NCI-H1436 treated with DMSO at 0.1 percent for 48 hours (cell line): ENCODE measurements at places on chromosomes 6 and 20.

- no peak for DNase-seq
These were observed 46.8 kb downstream of the PCNA start for GRCh38 chr20:5072756-5073659.

DNA sequence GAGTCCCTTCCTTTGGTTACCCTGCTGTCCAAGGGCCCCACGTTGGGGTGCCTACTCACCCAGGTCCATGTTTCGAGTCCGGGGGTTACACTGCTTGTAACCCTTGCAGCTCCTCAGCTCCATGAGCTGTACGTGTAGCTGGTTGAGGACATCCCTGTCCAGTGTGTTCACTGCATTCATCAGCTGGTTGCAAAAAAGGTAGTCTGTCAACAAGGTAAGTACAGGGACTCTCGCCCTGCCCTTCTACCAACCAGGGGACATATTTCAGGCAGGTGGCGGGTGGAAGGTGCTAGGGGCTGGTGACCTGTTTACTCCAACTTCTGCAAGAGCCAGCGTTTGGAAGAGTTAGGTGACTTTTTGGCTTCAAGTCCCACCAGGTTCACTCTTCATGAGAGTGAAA, 123.6 kb downstream of the SULF2 start:
- DNase-seq = no peak

GRCh38 chr20:25136056-25136455, 54.1 kb upstream of the VSX1 start:
- DNase-seq = no peak

DNA sequence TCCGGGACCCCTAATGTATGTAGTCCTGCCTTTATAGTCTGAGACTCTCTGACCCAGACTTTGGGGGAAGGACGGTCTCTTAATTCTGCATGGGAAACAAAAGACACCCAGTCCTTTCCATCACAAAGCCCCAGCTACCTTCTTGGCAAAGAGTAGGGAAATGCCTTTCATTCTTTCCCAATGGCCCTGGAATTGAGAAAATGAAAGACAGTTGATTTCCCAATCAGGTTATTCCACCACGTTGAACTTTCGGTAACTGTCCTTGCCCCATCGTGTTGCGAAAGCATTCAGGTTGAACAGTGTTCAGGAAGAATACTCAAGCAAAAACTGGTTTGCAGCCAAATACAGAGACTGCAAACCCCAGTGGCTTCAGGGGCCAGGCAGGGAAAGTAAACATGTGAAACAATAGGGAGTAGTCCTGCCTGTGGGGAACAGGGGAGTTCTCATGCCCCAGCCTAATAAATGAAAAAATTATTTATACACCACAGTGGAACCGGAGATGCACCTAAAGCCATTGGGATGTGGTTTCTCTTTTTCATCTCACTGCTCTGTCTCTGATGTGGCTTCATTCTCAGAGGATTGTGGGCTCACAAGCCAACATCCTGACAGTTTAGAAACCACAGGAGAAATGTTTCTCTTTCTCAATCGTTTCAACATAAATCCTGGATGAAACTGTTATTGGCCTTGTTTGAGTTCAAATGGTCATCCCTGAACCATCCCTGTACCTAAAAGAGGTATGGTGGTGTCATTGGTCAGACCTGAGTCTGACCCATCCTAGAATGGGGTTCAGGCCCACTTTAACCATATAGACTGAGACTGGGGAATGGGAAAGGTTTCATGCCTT, 44.2 kb upstream of the SLC9A8 start:
- DNase-seq = no peak

- DNase-seq = no peak
These were observed 85.4 kb downstream of the HFE start for GRCh38 chr6:26172608-26172968.

GRCh38 chr20:63309261-63310071, 16.5 kb downstream of the COL20A1 start:
- no peak for DNase-seq

- DNase-seq = no peak
These were observed 61.0 kb upstream of the CDH4 start for GRCh38 chr20:61191096-61191495.

GRCh38 chr6:80608881-80609280, 502.4 kb downstream of the BCKDHB start:
- no peak for DNase-seq

GRCh38 chr20:51727872-51728271, 40.3 kb downstream of the ATP9A start:
- DNase-seq = no peak

DNA sequence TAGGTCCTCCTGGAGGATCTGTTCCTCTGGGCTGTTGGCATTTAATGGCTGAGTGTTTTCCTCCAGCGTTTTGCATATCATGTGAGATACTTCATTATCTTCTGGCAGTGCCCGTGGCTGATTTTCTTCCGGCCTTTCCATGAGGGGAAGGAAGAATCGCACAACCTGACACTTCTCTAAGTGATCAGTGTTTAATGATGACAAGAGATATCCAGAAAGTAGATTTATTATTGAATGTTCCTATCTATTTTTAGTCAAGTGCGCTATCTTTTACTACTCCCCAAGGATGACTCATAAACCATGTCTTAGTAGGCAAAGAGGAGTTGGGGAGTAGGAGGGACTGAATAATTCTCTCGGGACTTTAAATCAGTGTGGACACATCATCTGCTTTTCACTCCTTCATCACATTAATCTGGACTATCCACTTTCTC, 149.7 kb downstream of the PLCB4 start:
- DNase-seq = no peak

- no peak for DNase-seq
These were observed 41.4 kb upstream of the BEND6 start for GRCh38 chr6:56913285-56914074.

DNA sequence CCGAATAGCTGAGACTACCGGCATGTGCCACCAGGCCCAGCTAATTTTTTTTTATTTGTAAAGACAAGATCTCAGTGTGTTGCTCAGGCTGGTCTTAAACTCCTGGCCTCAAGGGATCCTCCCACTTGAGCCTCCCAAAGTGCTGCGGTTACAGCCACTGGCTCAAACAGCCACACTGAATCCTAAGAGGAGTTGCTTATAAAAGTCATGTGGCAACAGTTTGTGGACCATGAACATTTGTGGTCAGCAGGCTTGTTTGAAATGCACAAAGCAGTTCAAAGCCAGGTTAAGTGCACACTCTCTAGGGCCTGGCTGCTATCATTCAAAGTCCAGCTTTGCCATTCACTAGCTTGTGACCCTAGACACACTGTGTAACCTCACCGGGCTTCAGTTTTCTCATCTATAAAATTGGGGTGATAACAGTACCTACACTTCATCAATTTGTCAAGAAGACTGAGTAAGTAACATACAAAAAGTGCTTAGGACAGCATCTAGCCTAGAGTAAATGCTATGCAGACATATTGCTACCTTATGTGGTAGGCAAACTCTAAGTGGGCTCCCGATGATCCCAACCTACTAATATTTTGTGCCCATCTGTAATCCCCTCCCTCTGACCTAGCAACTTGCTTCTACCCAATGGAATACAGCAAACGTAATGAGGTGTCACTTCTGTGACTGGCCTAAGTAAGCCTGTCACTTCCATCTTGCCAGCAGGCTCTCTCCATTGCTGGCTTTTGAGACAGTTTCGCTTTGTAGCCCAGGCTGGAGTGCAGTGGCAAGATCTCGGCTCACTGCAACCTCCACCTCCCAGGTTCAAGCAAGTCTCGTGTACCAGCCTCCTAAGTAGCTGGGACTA, 122.9 kb downstream of the ZMYND8 start:
- no peak for DNase-seq

DNA sequence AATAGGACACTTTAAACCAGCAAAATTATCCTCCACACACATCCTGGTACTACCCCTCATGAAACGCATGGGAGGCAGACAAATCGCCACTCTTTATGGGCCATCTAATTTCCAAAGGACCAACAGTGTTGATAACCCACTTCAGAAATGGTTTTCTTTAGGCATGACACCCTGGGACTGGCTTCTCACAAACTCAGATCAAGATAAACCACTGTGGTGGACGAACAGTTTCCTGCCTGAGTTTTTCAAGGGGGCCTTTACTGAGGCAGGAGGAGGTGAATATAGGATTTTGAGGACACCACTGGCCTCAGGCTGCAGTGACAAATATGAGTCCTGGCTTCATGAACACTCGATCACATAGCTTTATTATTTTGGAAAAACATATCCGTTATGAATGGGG, 26.0 kb downstream of the TRAM2 start:
- no peak for DNase-seq

GRCh38 chr6:56073315-56073714, 174.1 kb downstream of the COL21A1 start:
- no peak for DNase-seq

DNA sequence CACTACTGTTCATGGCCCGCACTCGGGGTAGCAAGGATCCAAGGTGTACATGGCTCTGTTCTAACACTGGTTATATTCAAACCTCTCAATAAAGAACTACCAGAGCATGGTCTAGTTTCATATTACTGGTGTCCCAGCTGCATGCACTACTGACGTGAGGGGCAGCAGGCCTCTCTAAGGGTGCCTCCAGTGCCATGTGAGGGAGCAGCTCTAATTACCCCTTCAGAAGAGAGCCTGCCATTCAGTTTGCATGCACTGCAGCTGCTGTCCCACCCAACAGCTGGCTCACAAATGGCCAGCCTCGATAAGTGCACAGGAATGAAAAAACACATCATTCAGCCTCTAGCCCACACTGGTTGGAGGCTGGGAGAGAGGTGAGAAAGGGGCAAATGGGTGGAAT, 85.2 kb downstream of the SMLR1 start:
- DNase-seq = no peak

DNA sequence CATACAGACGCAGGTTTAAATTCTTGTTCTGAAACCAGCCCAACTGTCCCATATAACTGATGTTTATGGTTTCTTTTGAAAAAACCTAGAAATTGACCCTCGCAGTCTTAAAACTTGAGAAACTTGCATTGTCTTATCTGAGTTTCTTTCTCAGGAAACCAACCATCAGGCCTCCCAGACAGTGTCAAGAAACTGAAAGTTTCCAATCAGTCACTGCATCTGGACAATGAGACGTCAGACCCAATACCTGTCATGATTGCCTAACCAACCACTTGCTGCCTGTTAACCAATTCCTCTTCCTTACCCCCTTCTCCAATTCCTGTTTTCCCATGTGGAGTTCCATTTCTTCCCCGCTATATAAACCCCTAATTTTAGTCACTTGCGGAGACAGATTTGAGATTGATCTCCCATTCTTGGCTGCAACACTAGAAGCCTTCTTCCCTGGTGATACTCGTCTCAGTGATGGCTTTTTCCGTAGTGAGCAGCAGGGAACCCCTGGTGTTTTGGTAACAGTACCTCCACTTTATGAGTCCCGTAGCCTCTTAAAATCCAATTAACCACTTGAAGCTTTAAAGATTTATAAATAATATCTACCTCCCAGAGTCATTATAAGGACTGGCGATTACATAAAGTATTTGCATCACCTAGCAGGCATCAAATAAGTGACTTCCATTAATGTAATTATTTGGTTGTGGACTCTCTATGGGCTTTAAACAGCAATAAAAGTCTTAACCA, 49.3 kb downstream of the GPR63 start:
- no peak for DNase-seq

GRCh38 chr20:933029-933428, 16.9 kb upstream of the ANGPT4 start:
- DNase-seq = no peak

DNA sequence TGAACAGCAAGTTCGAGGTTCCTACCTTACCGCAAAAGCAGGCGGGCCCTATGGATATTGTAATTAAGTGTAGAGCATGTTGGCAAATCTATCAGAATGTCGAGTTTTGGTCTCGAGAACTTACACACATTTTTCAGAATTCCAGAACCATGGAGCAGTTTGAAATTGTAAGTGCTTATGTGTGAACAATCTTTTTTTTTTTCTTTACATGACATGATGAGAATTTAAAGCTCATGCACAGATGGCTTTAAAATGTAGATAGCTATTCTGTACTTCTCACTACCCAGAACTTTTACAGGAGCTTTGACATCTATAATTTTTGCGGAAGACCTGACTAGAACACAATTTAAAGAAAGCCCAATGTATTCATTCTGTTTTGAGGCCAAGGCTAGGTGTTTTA, 117.8 kb upstream of the RSPO3 start:
- DNase-seq = no peak

DNA sequence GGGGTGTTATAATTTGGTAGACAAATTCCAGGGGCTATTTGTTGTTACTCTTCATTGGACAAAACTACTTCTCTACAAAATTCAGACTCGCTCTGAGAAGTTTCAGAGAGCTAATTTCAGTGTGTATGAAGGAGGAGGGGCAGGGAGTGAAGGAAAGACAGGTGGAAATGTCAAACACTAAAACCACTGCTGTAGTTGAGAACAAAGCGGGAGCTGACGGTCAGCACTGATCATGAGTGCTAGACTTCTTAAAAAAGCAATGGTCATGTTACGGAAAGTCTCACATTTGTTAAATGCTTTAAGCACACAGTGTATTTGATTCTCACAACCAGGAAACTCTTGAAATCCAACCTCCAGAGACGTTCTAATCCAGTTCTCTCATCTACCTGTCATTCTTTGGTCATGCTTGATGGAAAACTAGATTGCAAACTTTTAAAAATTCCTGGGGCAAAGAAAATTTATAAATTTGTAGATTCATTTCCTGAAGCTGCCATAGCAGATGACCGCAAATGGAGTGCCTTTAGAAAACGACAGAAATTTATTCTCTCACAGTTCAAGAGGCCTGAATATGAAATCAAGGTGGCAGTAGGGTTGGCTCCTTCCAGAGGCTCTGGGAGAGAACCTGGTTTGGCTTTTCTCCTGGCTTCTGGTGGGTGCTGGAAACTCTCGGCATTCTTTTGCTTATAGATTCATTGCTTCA, 100.7 kb upstream of the CARMIL1 start:
- no peak for DNase-seq

- DNase-seq = no peak
These were observed 106.1 kb downstream of the SLC22A3 start for GRCh38 chr6:160454303-160454702.

GRCh38 chr20:48759631-48760245, 68.1 kb downstream of the PREX1 start:
- no peak for DNase-seq

DNA sequence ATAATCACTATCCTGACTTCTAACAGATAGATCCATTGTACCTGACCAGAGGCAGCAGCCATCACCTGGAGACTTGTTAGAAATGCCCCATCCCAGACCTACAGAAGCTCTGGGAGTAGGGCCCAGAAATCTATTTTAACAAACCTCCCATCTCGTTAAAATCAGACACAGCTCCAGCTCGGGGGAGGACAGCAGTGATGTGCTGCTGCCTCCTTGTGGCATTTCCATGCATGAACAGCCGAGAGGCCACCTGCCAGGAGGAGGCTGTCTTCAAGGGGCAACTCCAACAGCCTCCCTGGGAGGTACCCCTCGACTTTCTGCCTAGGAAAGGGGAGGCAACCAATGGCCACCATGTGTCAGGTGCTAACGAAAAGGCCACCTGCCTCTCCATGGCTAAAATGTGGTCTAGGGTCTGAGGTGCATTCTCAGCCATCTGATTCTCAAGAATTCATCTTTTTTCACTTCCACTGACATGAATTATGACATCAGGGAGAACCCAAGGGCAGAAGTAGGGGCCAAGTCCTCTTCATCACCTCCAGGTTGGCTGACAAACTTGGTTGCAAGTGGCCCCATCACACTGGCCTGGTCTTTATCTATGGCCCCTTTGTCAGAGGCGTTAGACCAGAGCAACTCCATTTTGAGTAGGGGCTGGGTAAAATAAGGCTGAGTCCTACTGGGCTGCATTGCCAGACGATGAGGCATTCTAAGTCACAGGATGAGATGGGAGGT, 12.2 kb upstream of the KCNK15 start:
- no peak for DNase-seq

GRCh38 chr6:28585335-28585734, 59.7 kb downstream of the GPX5 start:
- no peak for DNase-seq

- no peak for DNase-seq
These were observed at the start of gene TOX2 for GRCh38 chr20:43914311-43915210. TSS of gene TOX2 (plus strand) at chr20:43914852. CDS start at chr20:43914892, 40 bp downstream.

GRCh38 chr6:6586671-6587526, 1.6 kb upstream of the LY86 start:
- no peak for DNase-seq
